ENCODE measurements at places on chromosomes 5 and 9. TPM values are rescaled to one million over a fixed set of nuclear protein-coding genes. Genes with fewer than 3 reads are reported as not detected.

GRCh38 chr9:89743216-89743572, 138.4 kb downstream of the GADD45G start:
- H3K4me3 ChIP-seq = no peak overlapping the region
- no peak overlapping the region for H3K27ac ChIP-seq
- no peaks in the 10 kb centered on the region for H3K4me1 ChIP-seq

DNA sequence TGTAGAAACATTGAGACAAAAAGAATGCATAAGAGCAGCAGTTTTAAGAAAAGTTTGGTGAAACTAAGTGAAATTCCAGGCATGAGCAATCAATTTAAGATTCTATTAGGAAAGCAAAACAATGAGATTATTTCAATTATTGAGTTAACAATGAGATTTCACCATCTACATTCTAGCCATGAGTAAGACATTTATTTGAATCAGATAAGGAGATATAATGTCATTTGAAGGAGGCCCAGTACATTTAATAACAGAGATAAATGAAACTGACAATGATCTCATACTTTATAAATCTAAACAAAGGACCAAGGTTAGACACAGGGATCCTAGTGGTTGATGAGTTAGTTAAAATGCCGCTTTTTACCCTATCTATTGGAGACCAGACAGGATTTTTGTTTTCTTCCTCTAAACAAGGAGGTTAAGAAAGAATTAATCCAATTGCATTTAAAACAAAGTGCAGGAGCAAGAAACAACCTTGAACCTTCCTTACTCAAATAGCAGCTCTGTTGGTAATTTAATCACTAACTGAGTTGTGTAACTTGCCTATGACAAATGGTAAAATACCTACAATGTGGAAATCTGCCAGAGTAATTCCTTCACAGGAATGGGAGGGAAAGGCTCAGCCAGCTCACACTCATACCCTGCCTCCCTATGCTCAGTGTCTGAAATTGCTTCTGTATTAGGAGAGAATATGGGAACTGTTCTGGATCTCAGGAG, 103.5 kb upstream of the NR3C1 start:
- H3K4me1 ChIP-seq = peaks cover 8% of the 10 kb centered on the region
- no peak overlapping the region for H3K4me3 ChIP-seq
- H3K27ac ChIP-seq = no peak overlapping the region
- DNase-seq = no peak
- no peaks in the 10 kb centered on the region for H3K36me3 ChIP-seq

DNA sequence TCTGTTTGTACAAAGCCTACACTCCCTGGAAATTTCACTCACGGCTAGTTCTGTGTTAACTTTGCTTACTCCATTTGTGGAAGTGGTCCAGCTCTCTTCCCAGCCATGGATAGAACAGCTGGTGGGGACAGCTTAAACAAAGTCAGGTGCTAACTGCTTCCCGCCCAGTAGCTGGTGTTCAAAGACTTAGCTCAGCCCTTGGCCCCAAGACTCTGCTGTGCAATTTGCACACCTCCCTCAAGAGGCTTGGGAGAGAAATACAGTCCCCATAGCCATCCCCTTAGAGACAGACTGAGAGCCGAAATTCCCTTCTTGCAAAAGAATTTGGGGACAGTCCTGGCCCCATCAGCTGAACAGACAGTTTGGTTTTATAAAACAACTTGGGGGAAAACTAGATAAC, 73.8 kb upstream of the RAI14 start:
- H3K36me3 ChIP-seq = no peaks in the 10 kb centered on the region
- H3K27me3 ChIP-seq = no peaks in the 10 kb centered on the region
- no peak overlapping the region for H3K27ac ChIP-seq

Gene CDKN2B
- 23.3 TPM for total RNA-seq

DNA sequence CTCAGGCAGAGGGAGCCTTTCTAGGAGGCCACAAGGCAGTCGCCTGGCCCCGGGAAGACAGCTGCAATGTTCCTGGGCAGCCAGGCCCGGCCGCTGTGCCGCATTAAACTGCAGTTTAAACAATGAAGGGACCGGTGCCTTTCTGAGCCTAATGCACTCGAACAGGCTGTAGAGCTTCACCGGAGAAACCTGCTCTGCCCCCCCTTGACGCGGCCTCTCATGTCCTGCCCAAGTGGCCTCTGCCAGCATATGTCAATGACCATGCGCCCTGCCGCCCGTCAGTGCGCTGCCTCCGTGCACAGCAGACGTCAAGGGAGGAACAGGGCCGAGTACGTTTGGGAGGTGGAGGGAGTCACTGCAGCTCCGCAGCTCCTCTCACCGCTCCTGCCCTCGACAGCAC, 38.4 kb upstream of the BARHL1 start:
- H3K4me1 ChIP-seq = peaks cover 16% of the 10 kb centered on the region
- H3K27ac ChIP-seq = no peak overlapping the region
- no peaks in the 10 kb centered on the region for H3K27me3 ChIP-seq
- no peak overlapping the region for H3K4me3 ChIP-seq

All from osteocyte (in vitro differentiated cells).